Activated CD4-positive, alpha-beta T cell treated with anti-CD3 and anti-CD28 coated beads, Interleukin-2, amount 50 U/mL, for 24 hours (primary cell): ENCODE measurements at places on chromosomes 6 and 20.

GRCh38 chr6:43052842-43053544 is 658 bp downstream of the CUL7 start:
- DNase-seq: peak; percentile 8

- DNase-seq: no peak
These were observed 303.6 kb downstream of the TFAP2C start for GRCh38 chr20:56932575-56933330.

DNA sequence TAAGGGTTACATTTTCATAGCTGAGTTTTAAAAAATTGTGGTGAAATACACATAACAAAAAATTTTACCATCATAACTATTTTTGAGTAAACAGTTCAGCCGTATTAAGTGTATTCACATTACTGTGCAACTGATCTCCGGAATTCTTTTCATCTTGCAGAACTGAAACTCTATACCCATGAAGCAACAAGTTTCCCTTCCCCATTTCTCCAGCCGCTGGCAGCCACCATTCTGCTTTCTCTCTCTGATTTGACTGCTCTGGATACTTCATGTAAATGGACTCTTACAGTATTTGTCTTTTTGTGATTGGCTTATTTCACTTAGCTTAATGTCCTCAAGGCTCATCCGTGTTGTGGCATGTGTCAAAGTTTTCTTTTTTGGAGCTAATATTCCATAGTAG is 341.6 kb downstream of the QKI start:
- DNase-seq: no peak

- DNase-seq: no peak
These were observed 107.1 kb downstream of the MRPL14 start for GRCh38 chr6:44020148-44020547.

GRCh38 chr20:21826976-21827375 is 121.5 kb downstream of the PAX1 start:
- DNase-seq: no peak

- DNase-seq: no peak
These were observed 27.8 kb downstream of the CHRNA4 start for GRCh38 chr20:63333241-63333836.

DNA sequence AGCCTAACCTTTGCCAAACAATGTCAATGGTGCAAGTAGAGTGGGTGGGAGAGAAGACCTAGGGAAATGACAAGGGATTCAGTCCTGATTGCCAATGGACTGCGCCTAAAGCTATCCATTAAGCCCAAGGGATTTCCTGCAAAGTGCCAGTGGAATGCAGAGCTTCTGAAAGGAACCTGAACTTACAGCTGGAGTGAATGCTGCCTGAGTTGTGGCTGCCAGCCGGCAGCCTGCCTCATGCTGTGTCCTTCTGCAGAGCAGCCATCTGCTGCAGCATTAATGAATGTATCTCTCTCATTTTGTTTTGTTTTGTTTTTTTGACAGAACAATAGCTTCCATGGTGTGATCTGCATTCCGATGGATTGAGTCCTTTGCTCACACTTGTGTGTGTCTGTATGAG is 44.7 kb downstream of the SLC35F1 start:
- DNase-seq: no peak
